ENCODE measurements at places on chromosomes 4 and X. TPM values are rescaled to one million over a fixed set of nuclear protein-coding genes. Genes with fewer than 3 reads are reported as not detected.

The CLIC2 gene
- total RNA-seq = 0.88 TPM

The ARR3 gene
- total RNA-seq = not detected

The PPA2 gene
- total RNA-seq = 68.7 TPM

The RNF212 gene
- not detected for total RNA-seq

The PPP1R2C gene
- not detected for total RNA-seq

The IBSP gene
- not detected for total RNA-seq

The TET2 gene
- total RNA-seq = 5.6 TPM

The PAGE4 gene
- total RNA-seq = not detected

The FAM120C gene
- 4.9 TPM for total RNA-seq

The FATE1 gene
- not detected for total RNA-seq

The L1CAM gene
- total RNA-seq = 0.56 TPM

The CYSLTR1 gene
- total RNA-seq = not detected

The PTTG2 gene
- not detected for total RNA-seq

The UBL4A gene
- total RNA-seq = 42.8 TPM

The FRMD7 gene
- not detected for total RNA-seq

The HMGN5 gene
- 0.78 TPM for total RNA-seq

The ITGB1BP2 gene
- 0.80 TPM for total RNA-seq

The TRIM60 gene
- total RNA-seq = not detected

The SSX2B gene
- total RNA-seq = not detected

The ITIH6 gene
- total RNA-seq = not detected

The CT55 gene
- total RNA-seq = not detected

The MAGIX gene
- 3.4 TPM for total RNA-seq

The WWC2 gene
- total RNA-seq = 11.7 TPM

The WDR17 gene
- total RNA-seq = 0.64 TPM

The IQSEC2 gene
- total RNA-seq = 18.8 TPM

The RBM46 gene
- total RNA-seq = 0.39 TPM

The FRG2 gene
- total RNA-seq = not detected

The PDGFC gene
- total RNA-seq = 22.8 TPM

The CENPVL1 gene
- not detected for total RNA-seq

The AKAP4 gene
- total RNA-seq = not detected

Data from epithelial cell of alveolus of lung (primary cell).